ENCODE measurements at places on chromosomes 13 and 19. TPM values are rescaled to one million over a fixed set of nuclear protein-coding genes. Genes with fewer than 3 reads are reported as not detected.

The CATSPERD gene
- not detected for total RNA-seq

The DENND1C gene
- total RNA-seq: 110 TPM

The TGFBR3L gene
- total RNA-seq: 0.57 TPM

The DIAPH3 gene
- not detected for total RNA-seq

The ZMYM5 gene
- total RNA-seq: 28.0 TPM

The DIRAS1 gene
- 0.75 TPM for total RNA-seq

The B3GNT3 gene
- not detected for total RNA-seq

The PGLYRP2 gene
- total RNA-seq: 0.69 TPM

The C13orf42 gene
- total RNA-seq: not detected

The GMIP gene
- 133 TPM for total RNA-seq

The ZNF440 gene
- 21.8 TPM for total RNA-seq

The ZNF44 gene
- total RNA-seq: 71.2 TPM

The FGF22 gene
- 2.6 TPM for total RNA-seq

The SERPINE3 gene
- not detected for total RNA-seq

- H3K4me3 ChIP-seq: no peak overlapping the region
- DNase-seq: no peak
- H3K4me1 ChIP-seq: no peaks in the 10 kb centered on the region
- H3K27ac ChIP-seq: no peak overlapping the region
Observed at GRCh38 chr13:66501181-66501580, 729.0 kb downstream of the PCDH9 start.

- DNase-seq: no peak
- H3K27ac ChIP-seq: no peak overlapping the region
- H3K4me1 ChIP-seq: no peaks in the 10 kb centered on the region
- H3K4me3 ChIP-seq: no peak overlapping the region
- no peaks in the 10 kb centered on the region for H3K27me3 ChIP-seq
- peaks cover 54% of the 10 kb centered on the region for H3K36me3 ChIP-seq
Observed at GRCh38 chr19:52648336-52649016, 10.3 kb upstream of the ZNF83 start.

- no peaks in the 10 kb centered on the region for H3K27me3 ChIP-seq
- peaks cover 9% of the 10 kb centered on the region for H3K36me3 ChIP-seq
- no peak overlapping the region for H3K4me3 ChIP-seq
- H3K4me1 ChIP-seq: peaks cover 11% of the 10 kb centered on the region
Observed at GRCh38 chr13:48333976-48334375, 30.4 kb downstream of the RB1 start.

DNA sequence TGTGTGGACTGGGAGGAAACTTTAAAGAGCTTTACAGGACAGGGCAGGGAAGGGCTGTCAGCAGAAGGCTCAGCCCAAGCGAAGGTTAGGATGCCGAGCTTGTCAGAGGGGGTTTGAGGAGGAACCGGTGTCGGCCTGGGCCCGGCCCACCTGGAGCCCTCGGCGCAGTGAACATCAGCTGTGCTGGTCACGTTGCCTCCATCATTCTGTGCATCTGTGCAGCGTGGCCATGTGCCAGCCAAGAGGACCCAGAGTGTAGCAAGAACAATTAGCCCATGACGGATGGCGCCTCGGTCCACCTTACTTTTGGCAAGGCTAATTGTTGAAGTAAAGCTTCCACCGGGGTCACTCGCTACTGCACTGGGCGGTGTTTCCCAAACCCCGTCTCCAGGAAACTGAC is 161.4 kb downstream of the PTPRS start:
- H3K4me1 ChIP-seq: no peaks in the 10 kb centered on the region
- no peaks in the 10 kb centered on the region for H3K36me3 ChIP-seq
- H3K4me3 ChIP-seq: no peak overlapping the region
- DNase-seq: no peak
- no peaks in the 10 kb centered on the region for H3K27me3 ChIP-seq
- no peak overlapping the region for H3K27ac ChIP-seq

- H3K36me3 ChIP-seq: peaks cover 6% of the 10 kb centered on the region
- no peaks in the 10 kb centered on the region for H3K27me3 ChIP-seq
- H3K27ac ChIP-seq: peak overlapping the region; percentile 96
- H3K4me1 ChIP-seq: peaks cover 66% of the 10 kb centered on the region
- no peak for DNase-seq
Observed at GRCh38 chr19:29943615-29944014, 1.6 kb downstream of the URI1 start.

DNA sequence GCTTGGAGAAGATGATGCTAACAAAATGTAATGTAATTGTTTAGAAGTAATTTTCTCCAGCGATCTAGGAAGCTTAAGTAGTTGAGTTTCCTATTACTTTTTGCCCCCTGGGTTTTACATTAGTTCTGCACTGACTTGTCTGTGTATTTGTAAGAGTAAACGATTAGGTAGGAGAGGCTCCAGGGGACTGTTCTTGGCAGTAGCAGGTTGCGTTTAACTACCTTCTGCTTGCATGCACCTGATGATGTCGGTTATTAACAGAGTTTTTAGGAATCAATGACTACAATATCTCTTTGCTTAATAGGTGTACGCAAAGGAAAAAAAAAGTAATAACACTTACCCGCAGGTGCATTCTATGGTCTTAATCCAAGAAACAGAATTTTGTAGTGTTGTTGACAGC is 18.3 kb upstream of the UGGT2 start:
- H3K27ac ChIP-seq: no peak overlapping the region
- no peak overlapping the region for H3K4me3 ChIP-seq
- H3K36me3 ChIP-seq: no peaks in the 10 kb centered on the region
- no peak for DNase-seq

- H3K36me3 ChIP-seq: no peaks in the 10 kb centered on the region
- H3K4me1 ChIP-seq: no peaks in the 10 kb centered on the region
- no peak overlapping the region for H3K4me3 ChIP-seq
- no peak overlapping the region for H3K27ac ChIP-seq
- no peak for DNase-seq
Observed at GRCh38 chr19:14661372-14661924, 13.2 kb downstream of the ADGRE3 start.

- no peaks in the 10 kb centered on the region for H3K36me3 ChIP-seq
- no peaks in the 10 kb centered on the region for H3K4me1 ChIP-seq
- no peak for DNase-seq
- H3K27me3 ChIP-seq: peaks cover 4% of the 10 kb centered on the region
- H3K27ac ChIP-seq: no peak overlapping the region
Observed at GRCh38 chr13:75879656-75880055, 243.5 kb downstream of the LMO7 start.

- H3K27me3 ChIP-seq: peaks cover 3% of the 10 kb centered on the region
- peak within 1 kb of the TSS; percentile 91 for H3K4me3 ChIP-seq
- H3K27ac ChIP-seq: peak within 1 kb of the TSS; percentile 95
- DNase-seq: no peak
Observed at GRCh38 chr19:18636969-18637629, at the start of gene KLHL26. TSS of gene KLHL26 (plus strand) at chr19:18637028. CDS start at chr19:18637055, 27 bp downstream.

GRCh38 chr13:98821372-98822224 is 69.1 kb upstream of the SLC15A1 start:
- no peak overlapping the region for H3K4me3 ChIP-seq
- DNase-seq: no peak
- H3K27me3 ChIP-seq: no peaks in the 10 kb centered on the region

DNA sequence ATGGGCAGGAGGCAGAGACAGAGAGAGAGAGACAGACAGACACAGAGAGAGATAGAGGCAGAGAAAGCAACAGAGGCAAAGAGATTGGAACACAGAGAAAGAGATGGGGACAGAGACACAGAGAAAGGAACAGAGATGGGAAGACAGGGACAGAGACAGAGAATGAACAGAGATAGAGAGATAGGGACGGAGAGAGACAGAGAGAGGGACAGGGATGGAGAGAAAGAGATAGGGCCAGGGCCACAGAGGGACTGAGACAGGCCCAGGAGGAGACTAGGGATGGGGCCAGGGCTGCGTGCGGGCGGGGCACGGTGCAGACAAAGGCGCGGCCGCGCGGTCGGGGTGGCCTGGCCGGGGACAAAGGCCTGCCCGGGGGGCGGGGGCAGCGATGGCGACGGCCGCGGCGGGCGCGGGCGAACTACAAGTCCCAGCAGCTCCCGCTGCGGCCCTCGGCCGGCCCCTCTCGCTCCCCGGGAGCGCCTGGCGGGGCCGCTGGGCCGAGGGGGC is at the start of gene ZNF358:
Gene ZNF358 (plus strand): TSS at position 459 of the 507 bp plus-strand sequence. CDS start 3,140 bp downstream, outside the sequence.
- H3K4me1 ChIP-seq: peaks cover 18% of the 10 kb centered on the region
- no peak for DNase-seq
- H3K36me3 ChIP-seq: no peaks in the 10 kb centered on the region

DNA sequence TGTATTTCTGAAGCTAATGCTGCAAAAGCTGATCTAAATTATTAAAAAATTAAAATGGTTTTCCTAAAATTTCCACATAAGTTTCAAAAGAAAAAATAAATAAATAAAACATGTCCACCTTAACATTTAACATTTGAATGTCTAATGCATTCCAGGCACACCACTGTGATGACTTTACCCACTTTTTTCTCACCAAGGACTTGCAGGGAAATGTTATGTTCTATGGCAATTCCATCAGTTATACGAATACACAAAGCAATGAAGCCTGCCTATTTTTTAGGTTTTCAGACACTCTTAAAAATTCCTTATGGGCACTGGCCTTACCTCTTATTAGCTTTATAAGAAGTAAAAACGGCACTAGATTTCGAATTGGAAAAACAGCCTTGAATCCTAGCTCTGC is 10.2 kb downstream of the TSC22D1 start:
- no peak overlapping the region for H3K27ac ChIP-seq
- H3K36me3 ChIP-seq: peaks cover 3% of the 10 kb centered on the region

DNA sequence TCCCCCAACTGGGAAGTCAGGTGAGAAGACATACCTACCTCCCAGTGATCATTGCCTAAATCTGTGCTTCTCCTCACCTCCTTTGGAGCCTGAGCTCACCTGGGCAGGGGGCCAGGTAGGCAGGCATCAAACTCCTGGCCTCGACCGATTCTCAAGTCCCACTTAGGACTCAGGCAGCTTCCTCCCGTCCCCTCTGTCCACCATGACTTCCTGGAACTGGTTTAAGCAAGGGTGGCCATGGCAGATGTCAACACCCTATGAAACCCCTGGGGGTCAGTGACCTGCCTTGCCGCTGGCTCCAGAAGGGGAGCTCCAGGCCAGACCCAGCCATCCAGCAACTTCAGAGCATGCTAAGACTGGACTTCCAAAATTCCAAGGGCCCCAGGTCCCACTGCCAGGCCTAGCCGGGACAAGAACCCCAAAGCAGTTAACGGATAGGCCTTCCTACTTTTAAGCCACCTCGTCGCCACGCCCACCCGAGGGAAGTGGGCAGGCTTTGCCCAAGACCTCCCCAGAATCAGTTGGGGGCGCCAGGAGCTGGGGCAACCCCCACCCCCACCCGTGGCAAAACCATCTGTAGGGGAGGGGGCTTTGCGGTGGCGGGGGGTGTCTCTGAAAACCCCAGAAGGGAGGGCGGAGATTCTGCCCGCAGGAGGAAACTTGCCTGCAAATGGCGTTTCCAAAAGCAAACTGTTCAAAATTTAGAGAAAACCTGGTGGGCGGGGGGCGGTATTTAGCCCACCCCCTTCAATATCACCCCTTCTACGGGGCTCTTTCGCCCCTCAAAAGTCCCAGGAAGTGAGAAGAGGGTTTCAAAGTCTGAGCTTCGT is 657 bp downstream of the PLIN3 start:
- no peaks in the 10 kb centered on the region for H3K36me3 ChIP-seq
- peaks cover 6% of the 10 kb centered on the region for H3K4me1 ChIP-seq
- no peaks in the 10 kb centered on the region for H3K27me3 ChIP-seq
- peak overlapping the region; percentile 90 for H3K4me3 ChIP-seq

- H3K4me1 ChIP-seq: no peaks in the 10 kb centered on the region
- H3K27me3 ChIP-seq: peaks cover 4% of the 10 kb centered on the region
- no peak overlapping the region for H3K4me3 ChIP-seq
- H3K27ac ChIP-seq: no peak overlapping the region
- DNase-seq: no peak
- peaks cover 16% of the 10 kb centered on the region for H3K36me3 ChIP-seq
Observed at GRCh38 chr19:40923934-40924391, 41.9 kb upstream of the CYP2A7 start.

DNA sequence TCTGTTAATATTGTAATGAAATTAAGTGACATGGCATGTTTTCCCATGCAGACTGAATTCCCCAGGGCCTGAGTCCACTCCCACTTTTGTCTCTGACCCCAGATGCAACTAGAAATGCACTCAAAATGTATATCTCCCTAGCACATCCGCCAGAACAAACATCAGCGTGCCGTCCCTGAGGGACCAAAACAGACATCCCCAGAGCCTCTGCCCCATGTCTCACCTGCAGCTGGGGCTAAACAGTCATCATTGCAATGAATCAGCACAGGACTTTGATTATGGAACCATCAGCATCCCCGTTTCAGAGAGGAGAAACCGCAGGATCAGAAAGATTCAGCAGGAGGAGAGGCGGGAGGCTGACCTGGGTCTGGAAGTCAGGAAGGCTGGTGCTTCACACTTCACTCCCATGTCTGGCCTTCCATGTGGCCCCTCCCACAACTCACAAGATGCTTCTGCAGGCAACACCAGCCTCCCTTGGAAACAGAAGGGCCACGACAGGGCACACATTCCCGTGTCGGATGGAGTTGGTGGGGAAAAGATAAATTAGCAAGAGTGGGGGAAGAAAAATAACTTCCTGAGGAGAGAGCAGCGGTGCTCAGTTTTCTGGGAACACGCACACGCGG is 130.6 kb upstream of the VSTM2B start:
- H3K27ac ChIP-seq: no peak overlapping the region
- DNase-seq: no peak
- H3K27me3 ChIP-seq: peaks cover 2% of the 10 kb centered on the region
- no peaks in the 10 kb centered on the region for H3K36me3 ChIP-seq
- H3K4me3 ChIP-seq: no peak overlapping the region

- H3K4me1 ChIP-seq: peaks cover 58% of the 10 kb centered on the region
- peak overlapping the region; percentile 96 for H3K4me3 ChIP-seq
- no peaks in the 10 kb centered on the region for H3K36me3 ChIP-seq
- no peak for DNase-seq
- no peaks in the 10 kb centered on the region for H3K27me3 ChIP-seq
Observed at GRCh38 chr19:18292810-18293641, 11.6 kb upstream of the JUND start.

DNA sequence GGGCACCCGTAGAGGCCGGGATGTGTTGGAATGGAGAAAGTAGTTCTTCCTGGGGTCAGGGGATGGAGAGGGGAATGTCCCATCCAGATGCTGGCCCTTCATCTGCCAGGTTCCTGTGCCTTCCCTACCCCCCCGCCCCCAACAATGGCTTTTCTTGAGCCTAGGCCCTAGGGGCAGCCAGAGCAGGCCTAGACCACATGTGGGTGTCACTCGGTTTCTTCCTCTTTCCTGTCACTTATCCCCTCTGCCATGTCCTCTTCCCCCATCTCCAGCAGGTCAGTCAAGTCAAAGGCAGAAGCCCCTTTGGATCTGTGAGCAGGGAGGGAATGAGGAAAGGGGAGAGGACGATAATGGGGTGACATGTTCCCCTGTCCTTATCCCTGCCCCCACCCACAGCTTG is 36.4 kb downstream of the LYL1 start:
- no peak overlapping the region for H3K4me3 ChIP-seq
- peaks cover 2% of the 10 kb centered on the region for H3K27me3 ChIP-seq
- H3K27ac ChIP-seq: no peak overlapping the region
- no peak for DNase-seq

- no peak for DNase-seq
- no peak overlapping the region for H3K4me3 ChIP-seq
- H3K27ac ChIP-seq: no peak overlapping the region
- peaks cover 21% of the 10 kb centered on the region for H3K4me1 ChIP-seq
- H3K27me3 ChIP-seq: peaks cover 18% of the 10 kb centered on the region
- H3K36me3 ChIP-seq: no peaks in the 10 kb centered on the region
Observed at GRCh38 chr19:7507884-7508283, 8.0 kb upstream of the ZNF358 start.

- DNase-seq: no peak
- H3K27me3 ChIP-seq: peaks cover 21% of the 10 kb centered on the region
- H3K36me3 ChIP-seq: no peaks in the 10 kb centered on the region
- H3K27ac ChIP-seq: no peak overlapping the region
- peaks cover 3% of the 10 kb centered on the region for H3K4me1 ChIP-seq
Observed at GRCh38 chr13:23609414-23609760, 39.2 kb downstream of the TNFRSF19 start.

GRCh38 chr13:110233181-110233950 is 73.6 kb downstream of the COL4A1 start:
- H3K36me3 ChIP-seq: no peaks in the 10 kb centered on the region
- H3K27ac ChIP-seq: no peak overlapping the region
- no peak for DNase-seq
- H3K27me3 ChIP-seq: peaks cover 26% of the 10 kb centered on the region
- H3K4me1 ChIP-seq: no peaks in the 10 kb centered on the region

Data from naive thymus-derived CD8-positive, alpha-beta T cell (primary cell).